Smooth muscle cell of the brain vasculature (primary cell): ENCODE measurements at places on chromosomes 12 and 14.
A peak's percentile ranks its signal among the peaks of the same experiment; 100 is the strongest.

DNA sequence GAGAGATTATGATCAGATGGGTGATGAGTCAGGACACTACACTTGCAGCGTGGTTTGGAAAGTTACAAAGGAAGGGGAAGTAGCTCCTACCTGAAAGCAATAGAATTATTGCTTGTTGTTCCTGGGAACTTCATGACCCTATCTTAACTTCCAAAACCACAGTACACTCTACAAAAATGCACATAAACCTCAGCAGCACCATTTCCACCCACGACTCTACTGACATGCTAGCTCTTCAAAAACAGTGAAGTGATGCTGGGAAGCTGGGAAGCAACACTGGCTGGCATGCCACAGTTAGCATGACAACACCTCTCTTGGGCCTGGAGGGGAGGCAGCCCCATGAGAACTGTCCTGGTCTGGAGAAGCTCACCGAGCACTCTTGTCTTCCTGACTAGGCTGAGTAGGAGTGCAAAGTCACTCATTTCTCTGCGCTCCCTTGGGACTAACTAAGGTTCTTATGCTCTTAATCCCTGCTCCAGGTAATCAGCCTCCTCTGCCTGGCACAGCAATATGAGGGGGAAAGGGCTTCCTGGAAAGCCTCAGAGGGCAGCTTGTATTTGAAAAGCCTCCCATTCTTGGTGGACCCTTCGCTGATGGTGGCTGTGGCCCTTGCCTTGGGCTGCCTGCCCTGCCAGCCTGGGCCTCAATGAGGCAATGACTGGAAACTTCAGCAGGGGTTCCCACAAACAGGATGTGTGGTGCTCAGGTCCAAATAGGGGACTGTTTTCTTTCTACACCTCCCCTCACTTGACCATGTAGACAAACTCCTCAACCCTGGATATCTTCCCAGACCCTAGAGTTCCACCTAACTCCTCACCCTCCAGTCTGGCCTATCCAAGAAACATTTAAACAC, 1.2 kb downstream of the KRT3 start:
- DNase-seq = no peak

GRCh38 chr12:106582641-106583230, at the start of gene RFX4:
Gene RFX4 (plus strand): TSS chr12:106583004. CDS start chr12:106583321, 317 bp downstream.
- DNase-seq = no peak

GRCh38 chr14:35687335-35687939, 121.7 kb downstream of the RALGAPA1 start:
- DNase-seq = peak; percentile 36

DNA sequence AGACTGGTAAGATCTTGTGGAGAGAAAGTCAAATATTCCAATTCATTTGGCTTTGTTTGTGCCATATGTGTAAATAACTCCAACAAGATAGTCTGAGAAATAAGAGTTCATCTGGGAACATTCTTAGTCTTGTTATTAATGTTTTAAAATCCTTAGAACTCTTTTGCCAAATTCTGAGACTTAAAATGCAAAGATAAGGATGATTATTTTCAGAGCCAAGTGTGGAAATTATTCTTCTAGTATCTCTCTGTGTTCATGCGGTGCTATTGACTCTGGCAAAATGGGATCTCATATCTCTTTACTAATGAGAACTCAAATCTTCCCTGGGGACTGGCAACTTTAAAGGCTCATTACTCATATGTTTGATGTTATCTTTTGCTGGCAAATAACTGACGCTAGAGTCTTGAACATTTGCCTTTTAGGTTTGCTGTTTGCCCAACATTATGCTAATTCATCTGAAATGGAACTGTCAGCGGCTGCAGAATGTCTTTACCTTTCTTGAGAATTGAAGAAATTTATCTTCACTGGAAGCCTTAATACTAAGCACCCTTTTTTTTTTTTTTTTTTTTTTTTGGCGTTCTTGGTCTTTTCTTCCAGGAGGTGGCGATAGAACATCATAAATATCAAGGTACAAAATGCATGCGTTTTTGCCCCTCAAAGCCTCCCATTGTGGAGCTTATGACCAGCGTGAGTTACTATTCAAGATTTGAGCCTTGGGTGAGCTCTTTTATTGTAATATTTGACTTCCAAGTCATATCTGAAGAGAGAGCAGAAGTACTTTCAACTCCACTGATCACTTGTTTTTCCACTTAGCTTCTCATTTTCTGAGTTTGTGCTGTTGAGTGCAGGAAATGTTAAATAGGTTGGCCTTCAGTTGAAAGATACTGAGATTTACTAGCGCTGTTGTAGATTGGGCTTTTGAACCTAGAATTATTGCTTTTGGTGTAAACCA, 86.5 kb downstream of the CAND1 start:
- DNase-seq = peak; percentile 44

GRCh38 chr12:19450362-19450761, 11.1 kb downstream of the AEBP2 start:
- no peak for DNase-seq

DNA sequence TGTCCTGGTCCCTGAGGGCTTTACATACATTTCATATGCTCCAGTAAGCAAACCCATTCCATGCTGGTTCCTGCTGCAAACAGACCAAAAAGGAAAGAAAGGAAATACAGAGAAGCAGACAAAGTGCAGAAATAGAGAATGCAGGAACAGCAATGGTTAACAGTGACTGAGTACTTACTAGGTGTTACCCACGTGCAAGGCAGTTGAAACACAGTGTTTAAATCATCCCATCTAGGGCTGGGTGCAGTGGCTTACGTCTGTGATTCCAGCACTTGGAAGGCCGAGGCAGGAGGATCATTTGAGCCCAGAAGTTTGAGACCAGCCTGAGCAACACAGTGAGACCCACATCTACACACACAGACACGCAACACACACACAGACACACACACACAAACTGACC, 21.2 kb upstream of the NINJ2 start:
- no peak for DNase-seq

GRCh38 chr12:75568393-75568792, 57.0 kb upstream of the KRR1 start:
- no peak for DNase-seq

DNA sequence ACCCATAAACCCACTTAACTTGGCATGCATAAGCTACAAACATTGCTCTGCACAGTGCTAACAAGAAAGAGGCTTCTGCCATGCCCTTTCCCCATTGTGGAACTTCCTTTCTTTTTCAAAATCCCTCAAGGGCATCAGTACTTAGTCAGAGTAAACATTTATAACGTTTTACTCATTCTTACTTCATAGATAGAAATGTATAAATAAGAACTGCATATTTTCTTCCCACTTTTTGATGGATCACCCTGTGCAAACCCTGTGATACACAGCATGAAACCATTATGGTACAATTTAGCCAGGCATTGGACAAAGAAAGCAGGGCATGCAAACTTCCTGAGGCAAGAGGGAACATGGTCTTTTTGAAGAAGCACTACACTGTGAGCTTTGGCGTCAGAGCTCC, 113.8 kb upstream of the FOXG1 start:
- DNase-seq = no peak

DNA sequence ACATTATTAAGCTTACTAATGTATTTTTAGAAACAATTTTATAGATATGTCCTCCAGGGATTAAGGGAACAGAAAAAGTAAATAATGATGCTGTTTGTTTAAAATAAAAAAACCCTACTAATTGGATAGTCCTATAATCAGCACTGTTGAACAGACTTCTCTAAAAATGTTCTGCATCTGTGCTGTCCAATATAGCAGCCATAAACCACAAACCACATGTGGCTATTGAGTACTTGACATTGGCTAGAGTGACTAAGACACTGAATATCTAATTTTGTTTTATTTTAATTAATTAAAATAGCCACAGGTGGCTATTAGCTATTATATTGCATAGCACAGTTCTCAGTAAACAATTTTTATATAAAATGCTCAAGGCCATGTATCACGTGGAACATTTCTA, 210.4 kb downstream of the DPY19L2 start:
- DNase-seq = no peak
